Midbrain (tissue), 1 donor: ENCODE measurements at places on chromosomes 7 and 10.

DNA sequence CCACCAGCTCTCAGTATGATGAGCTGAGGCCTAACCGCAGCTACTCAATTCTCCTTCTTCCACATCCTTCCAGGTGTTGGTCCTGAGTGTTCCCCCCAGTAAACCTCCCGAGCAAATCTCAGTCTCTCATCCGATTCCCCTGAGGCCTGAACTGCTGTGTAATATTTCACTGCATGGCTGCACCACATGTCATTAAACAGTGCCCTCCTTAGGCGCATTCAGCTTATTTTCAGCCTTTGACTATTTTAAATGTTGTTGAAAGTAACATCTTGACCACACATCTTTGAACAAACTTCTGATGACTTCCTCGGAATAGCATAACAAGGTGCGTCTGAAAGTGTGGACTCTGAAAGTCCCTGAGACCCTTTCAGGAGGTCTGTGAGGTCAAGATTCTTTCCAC lies 62.8 kb upstream of the NPS start:
- no peak for DNase-seq

- DNase-seq: no peak
These were observed 65.5 kb downstream of the HPSE2 start for GRCh38 chr10:99170116-99170675.

GRCh38 chr10:17029581-17030271 lies 99.9 kb downstream of the CUBN start:
- DNase-seq: no peak

GRCh38 chr7:146830686-146831085 lies 714.1 kb downstream of the CNTNAP2 start:
- DNase-seq: no peak
